Foreskin keratinocyte (primary cell): ENCODE measurements at places on chromosomes 1 and 21.
A peak's percentile ranks its signal among the peaks of the same experiment; 100 is the strongest.

DNA sequence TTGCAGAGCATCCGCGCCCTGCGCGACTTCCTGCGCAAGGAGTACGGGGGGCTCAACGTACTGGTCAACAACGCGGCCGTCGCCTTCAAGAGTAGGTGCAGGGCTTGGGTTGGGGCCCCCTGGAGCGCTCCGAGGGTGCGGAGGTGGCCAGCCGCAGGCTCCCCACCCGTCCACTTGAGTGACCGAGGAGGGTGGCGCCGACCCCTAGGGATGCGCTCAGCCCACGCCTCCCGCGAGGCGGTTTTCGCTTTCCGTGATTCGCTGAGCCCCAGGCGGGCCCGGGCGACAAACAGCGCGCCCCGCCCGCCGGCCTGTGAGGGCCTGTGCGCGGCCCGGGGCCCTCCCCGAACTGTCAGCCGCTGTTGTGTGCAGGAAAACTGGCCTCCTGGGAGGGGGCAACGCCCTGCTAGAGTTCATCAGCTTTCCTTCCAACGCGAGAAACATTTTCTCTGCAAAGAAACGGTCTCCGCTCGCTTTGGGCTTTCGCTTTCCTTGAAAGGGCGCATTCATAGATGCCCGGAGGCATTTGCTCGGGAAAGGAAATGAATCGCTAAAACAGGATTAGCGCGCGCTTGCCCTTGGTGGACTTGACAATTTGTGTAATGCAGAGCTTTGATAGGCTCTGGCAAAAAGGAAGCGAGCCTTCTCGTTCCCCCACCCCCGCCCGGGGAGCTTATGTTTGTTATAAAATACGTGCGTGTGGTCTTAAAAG, 668 bp downstream of the CBR3 start:
- peak; percentile 80 for DNase-seq

DNA sequence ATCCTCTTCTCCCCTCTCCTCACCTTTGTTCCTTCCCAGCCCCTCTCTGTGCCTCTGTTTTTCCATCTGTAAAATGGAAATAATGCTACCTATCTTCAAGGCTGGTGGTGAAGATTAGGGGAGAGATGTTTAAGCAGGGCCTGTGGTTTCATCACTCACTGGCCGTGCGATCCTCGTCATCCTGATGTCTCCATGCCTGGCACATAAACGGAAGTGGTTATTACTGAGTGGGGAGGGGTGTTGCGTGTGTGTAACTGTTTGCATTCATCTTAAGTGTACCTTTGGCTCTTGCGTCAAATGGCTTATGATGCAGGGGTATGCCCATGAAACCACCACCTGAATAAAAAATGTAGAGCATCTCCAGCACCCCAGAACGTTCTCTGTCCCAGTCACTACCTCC, 17.2 kb upstream of the C1QA start:
- DNase-seq: no peak

DNA sequence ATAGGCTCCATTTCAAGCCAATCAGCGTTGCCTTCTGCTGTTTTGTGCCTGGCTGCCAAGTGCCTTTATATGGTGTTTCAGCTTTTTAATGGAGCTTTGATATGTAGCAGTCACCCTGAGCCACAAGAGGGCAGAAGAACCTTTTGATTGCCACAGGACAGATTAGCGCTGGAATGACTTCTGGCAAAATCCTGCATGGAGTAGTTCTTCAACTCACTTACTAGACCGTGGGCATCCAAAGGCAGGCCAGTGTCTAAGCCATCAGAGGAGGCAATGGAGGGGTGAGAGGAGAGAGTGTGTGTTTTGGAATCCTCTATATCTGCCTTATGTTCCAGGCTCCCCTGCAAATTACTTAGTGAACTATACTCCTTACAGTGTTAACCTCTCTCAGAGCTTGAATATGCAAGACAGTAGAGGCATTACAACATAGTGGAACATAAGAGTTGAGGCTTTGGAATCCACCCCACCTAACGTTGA, 56.2 kb downstream of the ST3GAL3 start:
- DNase-seq: peak; percentile 69

DNA sequence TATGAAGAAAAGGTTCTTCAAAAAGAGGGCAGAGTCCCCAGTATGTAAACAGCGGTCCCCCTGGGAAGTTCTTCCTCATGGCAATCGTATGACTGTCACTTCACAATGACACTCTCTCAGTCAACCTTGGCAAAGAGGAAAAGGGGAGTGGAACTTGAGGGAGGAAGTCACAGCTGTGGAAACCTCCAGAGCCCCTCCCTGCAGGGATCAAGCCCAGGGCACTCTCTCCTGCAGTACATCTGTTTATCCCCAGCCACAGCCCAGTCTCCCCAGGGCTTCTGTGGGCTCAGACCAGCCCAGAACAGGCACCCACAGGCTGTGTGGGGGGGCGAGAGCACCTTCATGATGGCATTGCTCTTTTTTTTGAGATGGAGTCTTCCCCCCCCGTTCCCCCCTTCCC, 2.0 kb downstream of the ATP13A2 start:
- no peak for DNase-seq

DNA sequence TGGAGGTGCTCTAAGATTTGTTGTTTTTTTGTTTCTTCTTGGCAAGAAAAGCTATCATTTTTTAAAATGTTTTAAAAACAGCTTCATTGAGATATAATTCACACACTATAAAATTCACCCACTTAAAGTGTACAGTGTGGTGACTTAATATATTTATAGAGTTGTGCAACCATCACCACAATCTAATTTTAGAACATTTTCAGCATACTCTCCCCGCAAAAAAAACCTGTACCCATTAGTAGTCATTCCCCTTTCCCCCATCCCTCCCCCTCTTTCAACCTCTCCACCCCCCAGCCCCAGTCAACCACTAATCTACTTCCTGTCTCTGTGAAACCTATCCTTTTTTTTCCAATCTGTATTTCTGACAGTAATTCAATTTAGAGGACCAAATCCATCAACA, 30.6 kb downstream of the ZC3H11B start:
- DNase-seq: no peak

DNA sequence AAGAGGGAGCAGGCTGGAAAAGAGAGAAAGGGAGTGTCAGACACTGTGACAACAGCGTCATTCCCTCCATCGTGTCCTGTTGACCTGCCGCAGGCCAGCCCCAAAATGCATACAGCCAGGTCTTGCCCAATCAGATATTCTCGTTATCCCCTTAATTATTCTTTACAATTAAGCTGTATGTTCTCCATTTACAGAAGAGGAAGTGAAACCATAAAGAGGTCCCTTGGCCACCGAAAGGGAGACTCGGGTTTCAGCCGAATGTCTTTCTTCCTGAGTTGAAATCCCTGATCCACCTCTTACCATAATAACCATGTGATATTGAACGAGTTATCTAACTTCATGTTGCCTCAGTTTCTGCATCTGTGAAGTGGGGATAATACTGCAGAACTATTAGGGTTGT, 70.5 kb downstream of the IGSF21 start:
- no peak for DNase-seq

- DNase-seq: no peak
Observed at GRCh38 chr1:15950302-15950701, 25.6 kb downstream of the ZBTB17 start.

GRCh38 chr1:69919129-69919921, 286.1 kb downstream of the LRRC40 start:
- DNase-seq: no peak

- DNase-seq: peak; percentile 26
Observed at GRCh38 chr1:90045853-90046563, 51.1 kb downstream of the ZNF326 start.

DNA sequence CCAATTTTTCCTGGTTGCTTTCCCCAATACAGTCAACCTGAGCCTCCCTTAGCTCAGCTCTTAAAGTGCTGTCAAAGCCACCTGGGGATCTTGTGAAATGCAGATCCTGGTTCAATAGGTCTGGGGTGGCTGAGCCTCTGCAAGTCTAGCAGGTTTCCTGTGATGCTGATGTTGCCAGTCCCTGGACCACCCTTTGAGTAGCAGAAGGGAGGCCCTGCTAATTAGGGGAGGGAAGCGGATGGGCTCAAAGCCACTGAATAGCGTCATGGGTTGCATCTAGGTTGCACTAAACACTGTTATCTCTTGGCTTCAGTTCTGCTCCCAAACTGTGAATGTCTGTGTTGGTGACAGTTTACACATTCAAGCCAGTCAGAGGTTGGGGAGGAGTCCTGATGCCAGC, 127.2 kb downstream of the KAZN start:
- DNase-seq: no peak

- DNase-seq: no peak
Observed at GRCh38 chr1:246226041-246226440, 281.0 kb downstream of the SMYD3 start.

DNA sequence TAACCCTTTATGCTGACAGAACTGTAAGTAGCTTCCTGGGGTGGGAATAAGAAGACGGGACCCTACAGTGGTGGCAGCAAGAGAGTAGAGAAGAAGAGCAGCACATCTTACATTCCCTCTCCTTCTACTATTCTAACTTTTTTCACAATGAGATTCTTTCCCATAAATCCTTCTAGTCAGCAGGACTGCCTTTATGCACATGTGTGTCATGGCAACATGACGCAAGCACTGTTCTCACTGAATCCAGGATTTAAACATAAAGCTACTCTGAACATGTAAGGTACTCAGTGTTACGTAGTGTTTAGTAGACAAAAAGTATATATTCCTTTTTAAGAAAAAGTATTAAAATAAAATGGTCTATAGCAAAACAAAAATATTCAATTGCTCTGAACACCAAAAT, 309.7 kb upstream of the LYPLAL1 start:
- DNase-seq: no peak

DNA sequence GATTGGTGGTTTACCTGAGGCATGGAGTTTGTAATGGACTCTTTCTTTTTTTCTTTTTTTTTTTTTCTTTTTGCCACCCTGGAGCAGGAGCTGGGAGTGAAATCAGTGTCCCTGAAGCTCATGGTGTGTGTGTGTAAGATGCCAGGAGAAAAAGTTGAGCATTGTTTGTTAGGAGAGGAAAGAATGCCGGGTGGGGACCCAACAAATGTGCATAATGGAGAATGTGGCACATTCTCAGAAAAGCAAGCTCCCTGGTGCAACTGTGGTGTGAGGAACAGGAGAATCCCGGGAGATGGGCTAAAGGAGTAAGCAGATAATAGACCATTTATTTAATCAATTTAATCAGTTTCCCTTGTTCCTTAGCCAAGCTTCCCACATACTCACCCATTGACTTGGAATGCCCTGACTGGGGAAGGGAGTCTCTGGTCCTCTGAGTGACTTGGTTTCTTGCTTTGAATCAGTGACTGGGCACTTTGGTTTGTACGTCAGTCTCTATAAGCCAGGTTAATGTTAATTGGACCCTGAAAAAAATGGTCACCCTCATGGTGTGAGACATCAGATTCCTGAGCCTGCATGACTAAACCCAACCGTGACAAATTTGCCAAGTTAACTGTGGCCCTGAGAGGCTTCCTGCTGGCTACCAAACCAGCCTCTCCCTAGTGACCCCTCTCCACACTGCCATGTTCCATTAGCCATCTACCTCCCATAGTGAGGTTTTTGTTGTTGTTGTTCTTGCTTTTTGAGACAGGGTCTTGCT, 43.9 kb upstream of the ITPKB start:
- no peak for DNase-seq

- peak; percentile 96 for DNase-seq
Observed at GRCh38 chr1:170623171-170623570, 40.8 kb upstream of the PRRX1 start.

DNA sequence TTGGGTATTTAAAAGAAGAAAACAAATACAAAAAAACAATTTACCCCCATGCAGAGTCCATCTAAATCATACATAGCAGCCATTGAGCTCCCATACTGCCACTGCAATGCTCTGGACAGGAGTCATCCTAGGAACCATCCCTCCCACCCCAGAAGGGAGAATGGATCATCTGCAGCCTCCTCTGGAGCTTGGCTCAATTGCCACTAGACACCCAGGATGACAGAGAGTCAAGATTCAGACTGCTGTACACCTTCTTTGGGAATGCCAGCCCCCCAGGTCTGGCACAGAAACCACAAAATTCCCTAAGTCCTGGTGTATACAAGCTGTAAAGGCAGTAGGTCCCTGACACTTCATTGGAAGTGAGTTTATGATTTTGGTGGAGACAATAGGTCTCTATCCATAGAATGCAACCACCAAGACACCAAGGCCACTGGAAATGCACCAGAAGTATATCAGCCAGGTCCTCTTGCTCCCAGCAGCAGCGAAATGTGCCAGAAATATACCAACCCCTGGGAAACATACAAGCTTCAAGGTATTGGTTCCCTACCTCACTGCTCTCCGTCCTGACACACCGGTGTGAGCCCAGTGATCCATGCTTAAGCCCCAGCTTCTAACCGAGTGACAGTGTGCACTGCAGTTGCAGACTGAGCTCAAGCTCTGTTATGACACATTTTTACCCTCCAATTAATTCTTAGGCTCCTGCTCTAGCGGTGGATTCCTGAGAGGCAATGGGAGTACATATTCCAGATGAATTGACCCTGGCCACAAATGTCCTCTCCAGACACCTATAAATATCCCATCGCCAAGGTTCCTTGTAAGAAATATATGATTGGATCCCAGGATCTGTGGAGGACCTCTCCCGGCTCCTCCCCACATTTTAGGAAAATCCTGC, 4.4 kb downstream of the TAL1 start:
- DNase-seq: no peak

DNA sequence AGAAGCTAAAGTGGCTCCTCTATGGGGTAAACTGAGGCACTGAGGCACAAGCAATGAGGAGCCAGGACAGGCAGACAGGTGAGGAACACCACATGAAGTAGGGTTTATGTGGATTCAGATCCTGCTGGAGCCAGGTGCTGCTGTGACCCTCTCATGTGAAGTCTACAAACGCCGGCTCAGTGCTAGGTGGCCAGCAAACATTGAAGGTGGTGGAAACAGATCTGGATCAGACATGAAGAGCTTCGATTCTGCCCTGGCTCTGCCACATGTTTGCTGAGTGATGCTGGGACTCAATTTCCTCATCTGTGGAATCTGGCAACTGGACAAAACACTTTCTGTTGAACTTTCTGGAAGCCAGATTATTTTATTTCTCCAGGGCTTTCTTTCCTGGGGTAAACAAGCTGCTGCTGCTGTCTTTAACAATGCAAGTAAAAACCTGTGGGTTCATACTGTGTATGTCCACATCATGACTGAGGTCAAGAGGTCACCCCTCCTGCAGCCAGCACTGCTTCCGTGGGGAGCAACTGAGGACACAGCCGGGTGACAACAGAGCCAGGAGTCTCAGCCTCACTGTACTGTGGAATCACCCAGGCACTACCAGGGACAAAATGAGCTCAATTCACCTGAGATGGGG, 33.3 kb downstream of the HMGB4 start:
- no peak for DNase-seq

- no peak for DNase-seq
Observed at GRCh38 chr1:30511563-30511962, 211.8 kb downstream of the MATN1 start.

- peak; percentile 23 for DNase-seq
Observed at GRCh38 chr1:228842094-228842775, 107.0 kb downstream of the RHOU start.

DNA sequence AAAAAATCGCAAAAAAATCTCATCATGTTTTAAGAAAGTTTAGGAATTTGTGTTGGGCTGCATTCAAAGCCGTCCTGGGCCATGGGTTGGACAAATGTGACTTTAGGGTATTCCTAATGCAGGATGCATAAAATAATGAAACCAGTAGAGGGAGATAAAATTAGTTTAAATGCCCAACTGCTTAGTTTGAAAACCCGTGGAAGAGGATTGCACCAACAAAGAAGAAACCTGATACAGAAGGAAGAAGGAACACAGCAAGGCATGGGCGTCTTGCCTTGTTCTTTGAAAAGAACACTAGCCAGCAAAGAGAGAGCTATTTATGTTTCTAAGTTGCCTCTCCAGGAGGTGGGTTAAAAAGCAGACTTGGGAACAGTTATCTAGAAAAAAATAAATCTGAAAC, 37.9 kb downstream of the WDR3 start:
- no peak for DNase-seq
